Cardiac septum (tissue), 1 donor: ENCODE measurements at places on chromosomes 3 and 15. TPM values are rescaled to one million over a fixed set of nuclear protein-coding genes. Genes with fewer than 3 reads are reported as not detected.

XCR1 gene
- total RNA-seq = not detected

INTS14 gene
- total RNA-seq = 14.9 TPM

SYNPR gene
- 0.46 TPM for total RNA-seq

SLC22A14 gene
- 0.24 TPM for total RNA-seq

OR5K2 gene
- not detected for total RNA-seq

RETNLB gene
- not detected for total RNA-seq

MYO5A gene
- total RNA-seq = 11.4 TPM

RAD51 gene
- 0.51 TPM for total RNA-seq
